ENCODE measurements at places on chromosomes 16 and 17.

GRCh38 chr17:9575381-9576101 is at the start of gene STX8:
STX8 (minus strand) TSS chr17:9575820; CDS start chr17:9575808, 12 bp downstream.
- peak; percentile 71 for DNase-seq

- no peak for DNase-seq
Observed at GRCh38 chr17:48564188-48565021, 13.7 kb downstream of the HOXB4 start.

DNA sequence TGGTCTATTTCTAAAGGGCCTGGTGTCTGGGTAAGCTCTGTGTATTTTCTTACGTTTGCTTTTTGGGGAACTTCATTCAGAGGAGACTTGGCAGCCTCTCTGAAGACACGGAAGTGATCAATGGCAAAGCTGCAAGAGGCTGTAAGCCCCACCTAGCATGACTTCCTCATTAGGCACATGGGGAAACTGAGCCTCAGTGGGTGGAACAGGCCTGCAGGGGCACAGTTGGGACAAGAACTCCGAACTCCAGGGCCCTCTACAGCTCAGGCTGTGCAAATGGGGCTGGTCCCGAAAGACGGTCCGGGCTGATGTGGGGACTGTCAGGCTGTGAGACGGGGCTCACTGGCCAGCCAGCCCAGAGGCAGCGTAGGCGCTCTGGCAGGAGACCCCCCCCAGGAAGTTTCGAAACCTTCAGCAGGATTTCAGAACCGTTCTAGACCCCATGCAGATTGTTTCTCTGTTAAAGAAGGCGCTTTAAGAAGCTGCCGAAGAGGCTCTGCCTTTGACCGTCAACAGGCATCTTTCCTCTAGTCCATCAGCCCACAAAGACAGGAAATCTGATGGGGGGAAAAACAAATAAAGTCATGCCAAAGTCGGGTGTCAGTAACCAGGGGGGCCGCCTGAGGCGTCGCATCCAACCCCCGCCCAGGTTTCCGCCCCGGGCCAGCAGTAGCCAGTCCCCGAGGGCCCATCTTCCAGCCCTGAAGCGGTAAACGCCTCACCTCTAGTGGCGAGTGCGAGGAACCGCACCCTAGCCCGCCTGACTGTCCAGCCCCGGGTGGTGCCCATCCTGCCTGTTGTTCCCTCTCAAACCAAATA is 79.8 kb upstream of the TBC1D3K start:
- peak; percentile 73 for DNase-seq

- no peak for DNase-seq
Observed at GRCh38 chr16:49483251-49483650, 109.6 kb downstream of the C16orf78 start.

DNA sequence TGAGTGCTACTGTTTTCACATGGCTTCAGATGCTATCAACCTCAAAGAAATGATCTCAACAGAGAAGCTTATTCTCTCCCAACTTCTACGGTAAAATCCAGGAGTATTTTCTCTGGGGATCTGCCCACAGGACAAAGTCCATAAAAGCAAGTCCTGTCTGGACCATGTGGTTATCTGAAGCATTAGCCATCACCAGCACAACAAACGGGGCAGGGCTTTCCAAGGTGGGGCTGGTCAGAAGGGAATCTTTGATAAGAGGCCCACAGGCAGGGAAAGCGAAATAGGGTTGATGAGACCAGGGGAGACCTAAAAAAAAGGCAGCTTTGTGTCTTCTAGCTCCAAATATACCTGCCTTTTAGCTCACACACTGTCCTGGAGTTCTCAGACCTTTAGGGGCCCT is 38.7 kb upstream of the CACNG3 start:
- no peak for DNase-seq

- no peak for DNase-seq
Observed at GRCh38 chr17:8080208-8080798, 7.2 kb downstream of the ALOX12B start.

- no peak for DNase-seq
Observed at GRCh38 chr17:75288770-75289114, 491 bp downstream of the SLC25A19 start.

GRCh38 chr16:53068423-53068833 is 13.6 kb downstream of the CHD9 start:
- DNase-seq, result no peak

DNA sequence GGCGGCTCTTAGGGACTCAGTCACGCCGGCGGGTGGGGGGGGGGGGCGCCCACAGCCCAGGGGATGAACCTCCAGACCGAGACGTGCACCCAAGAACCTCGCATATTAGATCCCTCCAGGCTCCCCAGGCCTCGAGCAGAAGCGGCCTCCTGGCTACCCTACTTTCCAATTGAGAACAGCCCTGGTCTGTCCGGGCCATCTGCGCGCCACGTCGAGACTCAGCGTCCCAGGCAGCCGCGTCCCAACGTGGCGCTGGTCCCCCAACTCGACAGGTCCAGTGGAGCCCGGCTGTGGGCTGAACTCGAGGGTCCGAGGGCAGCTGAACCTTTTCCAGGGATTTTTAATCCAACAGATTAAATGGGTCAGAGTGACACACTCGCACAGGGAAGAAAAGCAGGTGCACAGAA is 2.3 kb upstream of the IRX3 start:
- DNase-seq, result no peak

GRCh38 chr16:88461331-88462269 is 8.5 kb downstream of the ZFPM1 start:
- DNase-seq, result no peak

- DNase-seq, result no peak
Observed at GRCh38 chr16:86740906-86741799, 162.8 kb downstream of the FOXL1 start.

GRCh38 chr16:11205754-11206581 is 50.0 kb downstream of the SOCS1 start:
- no peak for DNase-seq

GRCh38 chr17:76953946-76954345 is 85.7 kb downstream of the MGAT5B start:
- no peak for DNase-seq

GRCh38 chr17:80359422-80360110 is 55.4 kb upstream of the ENDOV start:
- no peak for DNase-seq

DNA sequence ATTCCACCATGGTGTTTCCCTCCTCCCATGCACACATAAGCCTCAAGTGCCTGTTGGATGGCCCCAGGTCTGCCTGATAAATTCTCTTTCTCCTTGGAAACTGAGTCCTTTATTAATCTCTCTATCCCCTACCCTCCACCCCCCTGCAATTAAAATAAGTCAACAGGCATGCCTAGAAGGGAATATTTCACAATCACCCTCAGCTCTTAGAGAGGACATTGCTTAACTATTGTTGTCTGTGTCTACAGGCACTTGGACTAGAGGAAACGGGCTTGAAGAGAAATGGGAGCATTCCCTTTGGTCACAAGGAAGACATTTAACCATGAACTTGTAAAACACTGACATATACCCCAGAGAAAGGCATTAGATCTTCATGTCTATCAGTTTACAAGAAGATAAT is 39.5 kb downstream of the RCVRN start:
- no peak for DNase-seq

DNA sequence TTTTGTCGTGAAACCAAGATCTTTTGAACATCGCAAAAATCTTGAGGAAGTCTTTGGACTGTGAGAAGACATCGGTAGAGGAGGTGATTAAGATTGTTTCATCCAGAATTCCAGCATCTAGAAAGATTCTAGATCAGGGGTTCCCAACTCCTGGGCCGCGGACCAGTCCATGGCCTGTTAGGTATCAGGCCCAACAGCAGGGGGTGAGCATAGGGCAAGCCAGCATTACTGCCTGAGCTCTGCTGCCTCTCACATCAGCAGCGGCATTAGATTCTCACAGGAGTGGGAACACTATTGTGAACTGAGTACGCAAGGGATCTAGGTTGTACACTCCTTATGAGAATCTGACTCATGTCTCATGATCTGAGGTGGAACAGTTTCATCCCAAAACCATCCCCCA is 600.6 kb upstream of the CDH11 start:
- DNase-seq, result no peak

- DNase-seq, result no peak
Observed at GRCh38 chr17:47701608-47702007, 7.6 kb downstream of the TBKBP1 start.

DNA sequence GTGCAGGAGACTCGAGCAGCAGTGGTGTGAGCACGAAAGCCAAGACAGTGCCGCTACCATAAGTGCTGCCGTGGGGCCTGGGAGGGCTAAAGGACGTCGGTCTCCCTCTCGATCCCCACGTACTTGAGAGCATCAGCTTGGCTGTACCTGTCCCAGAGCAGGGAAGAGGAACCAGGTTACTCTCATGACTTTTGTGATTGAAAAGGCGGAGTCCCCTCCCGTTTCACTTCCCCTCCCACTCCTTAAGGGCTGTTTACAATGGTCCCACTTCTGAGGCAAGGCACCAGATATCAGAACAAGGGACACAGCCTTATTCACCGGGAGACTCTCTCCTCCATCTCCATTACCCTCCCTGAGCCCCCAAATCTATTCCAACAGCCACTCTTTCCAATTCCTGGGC is 20.1 kb downstream of the CNTNAP1 start:
- DNase-seq, result no peak

Data from GM12892 (cell line).